ENCODE measurements at places on chromosomes 16 and 17. TPM values are rescaled to one million over a fixed set of nuclear protein-coding genes. Genes with fewer than 3 reads are reported as not detected.

- no peak for DNase-seq
- H3K4me1 ChIP-seq: peaks cover 44% of the 10 kb centered on the region
- H3K27ac ChIP-seq: peak within 1 kb of the TSS; percentile 28
- no peaks in the 10 kb centered on the region for H3K27me3 ChIP-seq
- peaks cover 2% of the 10 kb centered on the region for H3K36me3 ChIP-seq
These were observed at the start of gene CNTNAP1 for GRCh38 chr17:42681976-42682721. CNTNAP1 (plus strand) TSS chr17:42682531; CDS start chr17:42682830, 299 bp downstream.

- no peaks in the 10 kb centered on the region for H3K36me3 ChIP-seq
- no peak overlapping the region for H3K4me3 ChIP-seq
- no peak for DNase-seq
These were observed 65.5 kb upstream of the DOC2B start for GRCh38 chr17:246851-247421.

- H3K36me3 ChIP-seq: no peaks in the 10 kb centered on the region
- no peak overlapping the region for H3K27ac ChIP-seq
- DNase-seq: no peak
- H3K4me3 ChIP-seq: no peak overlapping the region
- H3K27me3 ChIP-seq: no peaks in the 10 kb centered on the region
- H3K4me1 ChIP-seq: no peaks in the 10 kb centered on the region
These were observed 10.9 kb upstream of the ALKBH5 start for GRCh38 chr17:18172531-18173278.

DNA sequence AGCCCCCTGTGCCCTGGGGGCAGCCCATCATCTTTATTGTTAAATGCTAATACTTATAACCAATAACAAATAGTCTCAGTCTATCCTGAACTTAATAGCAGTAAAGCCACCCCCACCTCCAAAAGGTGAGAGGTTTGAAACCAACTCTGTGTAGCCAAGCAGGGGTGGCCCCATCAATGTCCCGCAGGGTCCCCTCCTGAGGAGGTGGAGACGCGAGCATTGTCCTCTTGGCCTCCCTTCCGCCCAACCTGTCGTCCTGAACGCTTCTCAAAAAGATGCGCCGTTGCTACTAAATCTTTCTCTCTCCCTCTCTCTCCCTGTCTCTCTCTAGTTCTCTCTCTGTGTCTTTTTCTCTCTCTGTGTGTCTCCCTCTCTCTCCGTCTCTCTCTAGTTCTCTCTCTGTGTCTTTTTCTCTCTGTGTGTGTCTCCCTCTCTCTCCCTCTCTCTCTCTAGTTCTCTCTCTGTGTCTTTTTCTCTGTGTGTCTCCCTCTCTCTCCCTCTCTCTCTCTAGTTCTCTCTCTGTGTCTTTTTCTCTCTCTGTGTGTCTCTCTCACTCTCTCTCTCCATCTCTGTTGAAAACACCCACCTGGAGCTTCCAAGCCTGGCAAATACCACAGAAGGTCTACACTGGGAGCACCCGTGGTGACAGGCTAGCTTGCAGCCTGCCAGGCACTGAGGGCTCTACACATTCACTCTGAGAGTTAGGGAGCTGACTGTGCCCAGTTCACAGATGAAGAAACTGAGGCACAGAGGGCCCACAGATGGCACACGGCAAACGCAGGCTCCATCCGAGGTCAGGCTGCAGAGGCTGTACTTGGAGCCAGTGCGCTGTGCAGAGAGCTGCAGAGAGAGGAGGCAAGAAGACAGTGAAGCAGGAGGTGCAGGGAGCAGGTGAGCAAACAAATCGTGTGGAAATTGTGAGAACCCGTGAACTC, 185.9 kb downstream of the C16orf95 start:
- H3K27ac ChIP-seq: no peak overlapping the region
- no peak overlapping the region for H3K4me3 ChIP-seq
- H3K4me1 ChIP-seq: peaks cover 16% of the 10 kb centered on the region
- no peaks in the 10 kb centered on the region for H3K27me3 ChIP-seq
- DNase-seq: no peak
- H3K36me3 ChIP-seq: no peaks in the 10 kb centered on the region

GRCh38 chr16:1333854-1334700, 632 bp downstream of the BAIAP3 start:
- H3K4me3 ChIP-seq: peak overlapping the region; percentile 36
- peaks cover 3% of the 10 kb centered on the region for H3K4me1 ChIP-seq
- no peak for DNase-seq
- H3K27ac ChIP-seq: no peak overlapping the region
- H3K27me3 ChIP-seq: peaks cover 29% of the 10 kb centered on the region

GRCh38 chr16:10339777-10340732, 45.8 kb upstream of the ATF7IP2 start:
- no peaks in the 10 kb centered on the region for H3K4me1 ChIP-seq
- no peaks in the 10 kb centered on the region for H3K27me3 ChIP-seq
- DNase-seq: no peak
- no peak overlapping the region for H3K4me3 ChIP-seq
- no peaks in the 10 kb centered on the region for H3K36me3 ChIP-seq
- H3K27ac ChIP-seq: no peak overlapping the region

GRCh38 chr17:57899822-57900221, 50.0 kb upstream of the MRPS23 start:
- H3K4me3 ChIP-seq: no peak overlapping the region
- H3K4me1 ChIP-seq: peaks cover 57% of the 10 kb centered on the region
- no peak for DNase-seq
- H3K27ac ChIP-seq: peak overlapping the region; percentile 79
- no peaks in the 10 kb centered on the region for H3K36me3 ChIP-seq

DNA sequence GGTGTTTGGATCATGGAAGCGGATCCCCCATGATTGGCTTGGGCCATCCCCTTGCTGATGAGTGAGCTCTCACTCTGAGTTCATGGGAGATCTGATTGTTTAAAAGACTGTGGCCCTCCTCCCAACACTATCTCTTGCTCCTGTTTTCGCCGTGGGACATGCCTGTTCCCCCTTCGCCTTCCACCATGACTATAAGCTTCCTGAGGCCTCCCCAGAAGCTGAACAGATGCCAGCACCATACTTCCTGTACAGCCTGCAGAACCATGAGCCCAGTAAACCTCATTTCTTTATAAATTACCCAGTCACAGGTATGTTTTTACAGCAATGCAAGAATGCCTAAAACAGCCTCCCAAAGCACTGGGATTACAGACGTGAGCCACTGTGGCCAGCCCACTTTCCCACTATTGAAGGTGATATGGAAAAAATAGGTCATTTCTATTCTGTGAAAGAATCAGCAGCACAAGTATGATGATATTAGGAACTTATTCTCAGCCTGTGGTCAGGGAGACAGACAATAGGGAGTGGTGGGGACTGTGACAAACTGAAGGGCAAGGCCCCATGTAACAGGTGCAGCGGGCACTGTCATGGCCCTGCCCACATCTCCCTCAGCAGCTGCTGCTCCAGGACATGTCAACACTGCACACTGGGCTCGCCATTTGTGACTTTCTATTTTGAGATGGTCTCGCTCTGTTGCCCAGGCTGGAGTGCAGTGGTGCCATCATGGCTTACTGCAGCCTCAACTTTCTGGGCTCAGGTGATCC, 33.7 kb upstream of the LITAF start:
- no peak for DNase-seq
- no peak overlapping the region for H3K4me3 ChIP-seq
- H3K27me3 ChIP-seq: no peaks in the 10 kb centered on the region
- no peak overlapping the region for H3K27ac ChIP-seq

GRCh38 chr17:70078549-70078948, 3.5 kb downstream of the KCNJ16 start:
- H3K4me3 ChIP-seq: no peak overlapping the region
- H3K27ac ChIP-seq: no peak overlapping the region
- no peak for DNase-seq

GLTPD2 gene
- total RNA-seq: not detected

GRCh38 chr16:87012954-87013938, 303.9 kb downstream of the C16orf95 start:
- no peaks in the 10 kb centered on the region for H3K4me1 ChIP-seq
- no peak overlapping the region for H3K4me3 ChIP-seq
- H3K27me3 ChIP-seq: no peaks in the 10 kb centered on the region

DNA sequence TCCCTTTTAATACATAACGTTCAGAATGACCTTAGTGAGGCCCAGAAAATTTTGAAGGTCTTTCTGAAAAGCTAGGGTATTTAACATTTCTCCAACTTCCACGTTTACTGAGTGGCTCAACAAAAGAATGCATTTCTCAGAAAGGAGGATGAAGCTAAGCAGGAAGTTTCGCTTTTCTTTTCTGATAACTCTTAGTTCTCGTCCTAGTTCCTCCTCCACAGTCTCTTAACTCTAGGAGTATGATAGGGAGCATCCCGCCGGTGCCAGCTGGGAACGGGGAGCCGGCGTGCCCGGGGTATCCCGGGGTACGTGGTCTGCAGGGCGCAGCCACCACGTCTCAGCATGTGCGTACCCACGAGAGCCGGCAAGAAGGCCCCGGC, 363 bp downstream of the KARS1 start:
- peaks cover 31% of the 10 kb centered on the region for H3K4me1 ChIP-seq
- H3K27ac ChIP-seq: peak overlapping the region; percentile 97
- H3K4me3 ChIP-seq: peak overlapping the region; percentile 97
- no peaks in the 10 kb centered on the region for H3K27me3 ChIP-seq
- no peak for DNase-seq
- H3K36me3 ChIP-seq: peaks cover 23% of the 10 kb centered on the region

NOD2 gene
- total RNA-seq: 3.8 TPM

DNA sequence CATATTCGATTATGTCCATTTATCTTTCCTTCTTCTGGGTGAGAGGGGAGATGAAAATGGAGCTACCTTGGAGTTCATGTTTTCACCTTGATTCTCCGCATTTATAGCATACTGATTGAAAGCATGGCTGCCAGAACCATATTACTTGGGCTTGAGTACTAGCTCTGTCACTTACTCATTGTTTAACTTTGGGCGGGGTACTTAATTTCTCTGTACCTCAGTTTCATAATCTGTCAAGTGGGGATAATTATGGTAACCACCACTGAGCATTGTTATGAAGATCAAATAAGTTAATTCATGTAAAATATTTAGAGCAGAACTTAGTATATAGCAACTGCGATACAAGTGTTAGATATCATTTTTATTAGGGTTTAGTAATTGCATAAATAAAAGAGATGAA, 65.2 kb downstream of the FTO start:
- no peak overlapping the region for H3K27ac ChIP-seq
- peaks cover 3% of the 10 kb centered on the region for H3K4me1 ChIP-seq
- DNase-seq: no peak
- H3K36me3 ChIP-seq: no peaks in the 10 kb centered on the region
- H3K4me3 ChIP-seq: no peak overlapping the region
- H3K27me3 ChIP-seq: no peaks in the 10 kb centered on the region

UBE2I gene
- 141 TPM for total RNA-seq

DNA sequence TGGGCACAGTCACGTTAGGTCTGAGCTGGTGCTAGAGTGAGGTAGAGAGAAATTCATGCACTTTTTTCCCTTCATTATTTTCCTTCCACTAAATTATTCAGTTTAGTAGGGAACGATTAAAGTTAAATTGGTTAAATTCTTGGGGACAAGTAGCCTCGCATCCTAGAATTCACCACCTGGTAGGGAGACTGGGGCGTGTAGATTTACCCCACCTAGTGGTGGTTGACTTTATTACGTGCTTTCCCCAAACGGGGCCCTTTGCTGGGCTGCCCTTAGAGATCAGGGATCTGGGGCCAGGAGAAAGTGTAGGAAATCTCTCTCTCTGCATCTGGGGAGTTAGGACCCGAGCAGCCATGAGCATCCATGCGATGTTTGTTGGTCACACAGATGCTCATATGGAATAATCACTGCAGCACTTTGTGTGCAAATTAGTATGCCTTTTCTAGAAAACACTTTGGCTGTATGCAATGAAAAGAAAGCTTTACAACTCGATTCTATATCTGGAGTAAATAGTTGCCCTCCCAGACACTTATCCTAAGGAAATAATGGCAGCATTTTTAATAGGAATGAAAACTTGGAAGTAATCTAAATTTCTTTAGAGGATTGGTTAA, 107.0 kb downstream of the PLCG2 start:
- no peaks in the 10 kb centered on the region for H3K27me3 ChIP-seq
- H3K27ac ChIP-seq: no peak overlapping the region
- DNase-seq: no peak
- H3K36me3 ChIP-seq: no peaks in the 10 kb centered on the region

KCNH6 gene
- not detected for total RNA-seq

- no peak overlapping the region for H3K4me3 ChIP-seq
- H3K27me3 ChIP-seq: no peaks in the 10 kb centered on the region
- no peak overlapping the region for H3K27ac ChIP-seq
- no peaks in the 10 kb centered on the region for H3K4me1 ChIP-seq
- DNase-seq: no peak
These were observed 492.2 kb downstream of the WWOX start for GRCh38 chr16:78591682-78592103.

DNA sequence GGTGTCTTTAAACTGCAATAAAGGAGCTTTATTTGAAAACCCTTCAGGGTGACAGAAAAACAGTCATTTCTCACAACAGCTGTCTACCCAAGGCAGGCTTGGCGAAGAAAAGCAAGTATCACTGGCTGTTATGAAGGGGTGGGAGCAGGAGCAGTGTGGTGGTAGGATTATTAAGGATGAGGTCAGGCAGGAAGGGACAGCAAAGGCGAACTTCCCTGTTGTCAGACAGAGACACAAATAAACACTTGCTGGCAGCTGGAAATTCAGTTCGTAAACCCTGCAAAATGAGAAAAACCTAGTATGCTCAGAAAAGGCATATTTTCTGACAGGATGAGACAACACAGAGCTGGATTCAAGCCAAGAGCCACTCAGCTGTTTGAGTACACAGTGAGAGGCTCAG, 416.3 kb upstream of the CDH5 start:
- no peak overlapping the region for H3K27ac ChIP-seq
- no peaks in the 10 kb centered on the region for H3K27me3 ChIP-seq
- no peaks in the 10 kb centered on the region for H3K36me3 ChIP-seq
- no peak for DNase-seq
- no peaks in the 10 kb centered on the region for H3K4me1 ChIP-seq

MMP28 gene
- 44.6 TPM for total RNA-seq

VAT1L gene
- 12.6 TPM for total RNA-seq

DNA sequence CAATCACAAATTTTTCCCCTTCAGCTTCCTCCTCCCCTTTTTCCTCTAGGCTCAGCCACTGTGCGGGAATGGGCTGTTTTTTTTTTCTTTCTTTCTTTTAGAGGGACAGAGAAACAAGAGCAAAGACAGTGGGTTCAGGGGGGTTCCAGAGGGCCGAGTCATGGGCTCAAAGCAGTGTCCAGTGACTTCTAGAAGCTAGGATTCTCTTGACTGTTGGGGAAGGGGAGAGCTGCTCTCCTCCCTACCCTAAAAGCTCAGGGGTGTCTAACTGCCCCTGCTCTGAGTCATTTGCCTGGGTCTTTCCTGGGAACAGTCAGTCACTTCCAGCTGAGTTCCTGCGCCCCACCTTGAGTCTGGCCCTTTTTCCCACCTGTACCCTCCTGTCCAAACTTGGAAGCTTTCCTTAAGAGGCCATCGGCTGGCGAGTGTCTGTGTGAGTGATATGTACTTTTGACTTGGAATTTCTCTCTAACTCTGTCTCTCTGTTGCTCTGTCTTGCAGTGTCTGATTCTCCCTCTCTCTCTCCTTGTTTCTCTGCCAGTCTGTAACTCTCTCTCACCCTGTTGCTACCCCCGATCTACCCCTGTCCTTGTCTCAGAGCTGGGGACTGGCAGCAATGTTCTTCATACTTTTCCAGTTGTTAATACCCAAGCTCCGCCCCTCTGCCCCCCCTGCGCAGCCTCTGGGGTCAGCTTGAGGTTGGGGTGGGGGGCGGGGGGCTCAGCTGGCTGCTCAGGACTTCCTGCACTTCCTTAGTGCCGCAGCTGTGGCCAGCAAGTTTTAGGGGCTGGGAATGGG, 2.4 kb downstream of the THRA start:
- no peak for DNase-seq
- H3K4me1 ChIP-seq: peaks cover 18% of the 10 kb centered on the region
- peak overlapping the region; percentile 91 for H3K27ac ChIP-seq

All from ascending aorta (tissue), 2 donors.